ENCODE measurements at places on chromosomes 5 and 9.

- DNase-seq, result no peak
These were observed 70.7 kb downstream of the ENTREP1 start for GRCh38 chr9:69395718-69396117.

- DNase-seq, result no peak
These were observed 21.9 kb downstream of the KDM4C start for GRCh38 chr9:6779417-6780241.

GRCh38 chr5:116479776-116480675, 94.6 kb downstream of the SEMA6A start:
- no peak for DNase-seq

DNA sequence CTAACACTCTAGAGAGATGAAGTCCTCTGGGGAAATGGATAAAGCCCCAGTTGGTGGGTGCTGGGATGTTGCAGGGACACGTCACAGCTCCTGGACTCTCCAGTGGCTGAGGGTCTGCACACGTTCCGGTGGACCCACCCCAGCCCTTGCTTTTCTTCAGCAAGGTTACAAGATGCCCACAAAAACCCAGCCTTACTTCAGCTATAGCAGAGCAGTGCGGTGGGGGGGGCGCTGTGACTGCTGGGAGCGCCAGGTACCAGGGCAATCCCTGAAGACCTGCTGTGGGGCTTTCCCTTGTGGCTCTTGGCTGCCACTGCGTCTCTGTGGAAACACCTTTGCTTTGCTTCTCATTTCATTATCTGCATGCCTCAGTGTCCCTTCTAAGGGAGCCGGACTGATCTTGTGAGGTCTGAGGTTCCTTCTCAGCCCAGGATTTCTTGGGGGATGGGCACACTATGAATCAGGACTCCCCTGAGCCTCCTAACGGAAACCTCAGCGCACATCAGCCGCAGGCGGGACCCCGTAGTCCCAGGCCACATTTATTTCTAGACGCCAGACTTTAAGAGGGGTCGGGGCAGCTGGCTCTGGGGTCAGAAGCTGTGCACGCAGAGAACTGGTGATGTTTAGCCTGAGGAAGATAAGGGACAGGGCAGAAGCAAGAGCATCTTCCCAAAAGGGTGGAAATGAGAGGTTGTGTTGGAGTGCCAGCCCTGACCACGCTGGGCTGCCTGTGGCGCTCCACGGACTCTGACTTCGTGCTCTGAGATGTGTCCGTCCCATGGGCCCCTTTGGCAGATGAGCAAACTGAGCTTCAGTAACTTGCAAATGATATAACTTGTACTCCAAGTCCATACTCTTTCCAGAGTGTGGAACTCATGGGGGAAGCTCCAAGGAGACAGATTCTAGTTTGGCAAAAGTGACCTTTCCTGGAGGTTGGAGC, 106.8 kb downstream of the WNK2 start:
- no peak for DNase-seq

GRCh38 chr9:126839301-126839700, 21.1 kb upstream of the ZBTB34 start:
- no peak for DNase-seq

DNA sequence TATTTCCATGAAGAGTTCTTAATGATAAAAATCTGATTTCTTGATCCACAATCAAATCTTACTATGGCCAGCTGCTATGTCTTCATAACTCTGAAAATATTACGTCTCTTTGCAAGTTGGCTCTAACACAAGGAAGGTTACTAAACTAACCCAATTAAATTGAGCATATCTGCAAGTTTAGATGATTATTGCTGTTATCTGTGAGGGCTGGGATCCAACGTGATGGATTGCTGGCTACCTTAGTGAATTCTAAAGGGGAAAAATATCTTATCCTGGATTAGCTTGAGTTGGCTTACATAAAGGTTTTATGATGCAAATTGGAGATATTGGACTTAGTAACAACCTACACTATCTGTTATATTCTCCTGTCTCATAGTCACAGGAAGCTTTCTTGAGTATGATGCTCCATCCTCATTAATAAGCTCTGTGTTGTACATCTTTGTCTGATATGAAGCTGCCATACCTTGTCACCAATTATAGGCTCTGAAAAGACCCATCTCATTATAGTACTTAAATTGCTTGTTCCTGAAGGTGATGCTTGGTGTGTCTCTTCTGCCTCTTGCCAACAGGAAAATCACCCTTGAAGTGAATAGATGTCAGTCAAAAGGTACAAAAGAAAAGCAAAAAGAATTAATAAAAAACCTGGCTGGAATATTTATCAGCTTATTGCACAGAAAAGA, 733.0 kb upstream of the MEF2C start:
- DNase-seq, result no peak

GRCh38 chr9:110329639-110330230, 7.9 kb downstream of the TXNDC8 start:
- DNase-seq, result no peak

GRCh38 chr5:72624641-72625236, 117.5 kb upstream of the ZNF366 start:
- no peak for DNase-seq

DNA sequence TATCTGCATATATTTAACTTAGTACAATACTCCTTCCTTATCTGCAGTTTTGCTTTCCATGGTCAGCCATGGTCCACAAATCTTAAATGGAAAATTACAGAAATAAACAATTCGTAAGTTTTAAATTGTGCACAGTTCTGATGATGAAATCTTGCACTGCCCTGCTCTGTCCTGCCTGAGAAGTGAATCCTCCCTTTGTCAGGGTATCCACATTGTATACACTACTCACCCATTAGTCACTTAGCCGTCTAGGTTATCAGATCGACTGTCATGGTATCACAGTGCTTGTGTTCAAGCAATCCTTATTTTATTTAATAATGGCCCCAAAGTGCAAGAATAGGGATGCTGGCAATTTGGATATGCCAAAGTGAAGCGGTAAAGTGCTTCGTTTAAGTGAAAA, 8.3 kb upstream of the YTHDC2 start:
- DNase-seq, result no peak

DNA sequence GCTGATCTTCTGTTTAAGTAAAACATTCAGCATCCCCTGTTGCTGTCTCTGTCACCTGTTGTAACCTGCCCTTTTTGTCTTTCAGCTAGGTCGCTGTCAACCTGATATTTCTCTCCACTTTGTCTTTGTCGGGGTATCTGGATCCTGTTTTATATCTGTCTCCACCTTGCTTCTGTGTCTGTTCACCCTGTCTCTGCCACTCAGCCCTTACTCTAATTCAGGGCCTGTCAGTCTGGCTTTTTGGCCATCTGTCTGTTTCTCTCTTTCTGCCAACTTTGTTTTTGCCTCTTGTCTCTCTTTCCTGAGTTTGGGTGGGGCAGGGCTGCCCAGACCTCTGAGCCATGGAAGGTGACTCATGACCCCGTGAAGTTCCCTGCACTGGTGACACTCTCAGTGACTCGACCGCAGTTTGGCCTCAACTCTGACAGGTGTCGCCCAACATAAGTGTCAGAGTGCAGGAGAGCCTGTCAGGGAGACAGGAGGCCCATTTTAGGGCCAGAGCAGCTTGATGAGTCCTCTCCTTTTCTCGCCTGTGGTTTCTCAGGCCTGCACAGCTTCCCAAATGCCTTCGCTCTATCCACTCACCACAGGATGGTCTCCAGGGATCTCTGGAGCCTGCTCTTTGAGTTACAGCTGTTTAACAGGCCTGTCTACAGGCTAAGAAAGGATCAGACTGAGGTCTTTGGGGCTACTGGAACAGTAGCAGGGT, 868 bp downstream of the ZBTB43 start:
- peak; percentile 91 for DNase-seq

- DNase-seq, result peak; percentile 8
These were observed 6.2 kb downstream of the PHF2 start for GRCh38 chr9:93582550-93582949.

- DNase-seq, result no peak
These were observed 21.2 kb downstream of the S1PR3 start for GRCh38 chr9:89012294-89013042.

DNA sequence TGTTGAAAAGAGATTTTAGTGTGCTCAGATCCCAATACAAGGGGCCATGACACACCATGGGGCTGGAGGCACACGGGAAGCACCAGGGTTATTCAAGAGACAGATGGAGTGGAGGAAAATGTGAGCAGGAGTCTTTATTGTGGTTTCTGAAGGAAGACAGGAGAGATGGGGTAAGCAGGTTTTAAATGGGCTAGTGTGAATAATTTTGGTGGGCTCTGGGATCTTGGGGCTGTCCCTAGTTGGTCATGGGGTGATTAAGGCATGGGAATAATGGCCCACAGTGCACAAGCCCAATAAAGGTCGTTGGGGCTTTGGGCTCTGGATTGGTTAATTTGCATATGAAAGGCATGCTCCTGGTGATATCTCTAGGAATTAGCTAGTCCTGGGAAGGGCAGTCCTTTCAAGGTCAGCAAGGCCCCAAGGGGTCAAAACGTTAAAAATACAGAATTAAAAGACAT, 3.6 kb upstream of the SCGB3A2 start:
- DNase-seq, result no peak

- no peak for DNase-seq
These were observed 51.5 kb downstream of the IL31RA start for GRCh38 chr5:55902696-55903095.

GRCh38 chr9:19154135-19154612, 26.9 kb upstream of the PLIN2 start:
- no peak for DNase-seq

DNA sequence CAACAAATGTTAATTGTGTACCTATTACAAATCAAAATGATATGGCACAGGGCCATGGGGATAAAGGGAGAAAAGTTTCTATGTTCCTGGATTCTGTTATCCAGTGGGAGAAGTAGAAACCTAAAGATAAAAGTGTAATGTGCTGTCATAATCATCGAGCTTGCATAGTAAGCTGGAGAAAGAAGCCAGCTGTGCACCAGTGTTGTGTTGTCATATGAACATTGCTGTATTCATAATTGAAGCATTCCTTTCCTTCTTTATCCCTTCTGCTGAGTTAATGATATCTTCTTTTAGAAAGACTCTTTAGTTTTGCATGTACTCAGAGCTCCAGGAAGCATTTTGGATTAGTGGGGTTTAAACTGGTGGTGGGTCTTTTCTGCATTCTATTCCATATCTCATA, 39.5 kb downstream of the NTRK2 start:
- DNase-seq, result no peak

- DNase-seq, result no peak
These were observed 46.8 kb downstream of the LHFPL2 start for GRCh38 chr5:78601559-78602314.

- DNase-seq, result no peak
These were observed 123.7 kb downstream of the PSD2 start for GRCh38 chr5:139919308-139919707.

- DNase-seq, result no peak
These were observed 172.1 kb downstream of the PPP2R2B start for GRCh38 chr5:146706321-146706972.

- no peak for DNase-seq
These were observed 1078.3 kb downstream of the CDH12 start for GRCh38 chr5:21774801-21775200.

GRCh38 chr5:137090721-137091120, 408.4 kb downstream of the SPOCK1 start:
- DNase-seq, result no peak

DNA sequence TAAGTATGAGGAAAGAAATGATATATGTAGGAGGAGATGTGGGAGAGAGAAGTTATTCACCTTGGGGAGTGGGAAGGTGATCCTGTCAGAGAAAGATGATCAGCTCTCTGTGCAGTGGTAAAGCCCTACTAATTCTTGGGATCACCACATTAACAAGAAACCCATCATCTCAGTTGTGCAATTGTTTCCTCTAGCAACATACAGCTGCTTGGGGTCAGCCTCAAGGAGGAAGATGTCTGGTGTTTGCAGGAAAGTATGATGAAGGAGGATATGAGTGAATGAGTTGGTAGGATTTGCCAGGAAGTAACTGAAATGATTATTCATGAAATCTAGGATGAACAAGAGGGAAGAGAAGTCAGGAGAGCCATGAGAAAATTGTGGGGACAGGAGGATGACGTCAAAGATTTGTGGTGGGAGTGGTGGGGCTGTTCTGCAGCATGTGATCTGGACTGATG, 50.1 kb downstream of the TNFSF8 start:
- no peak for DNase-seq

- peak; percentile 55 for DNase-seq
These were observed 2.8 kb upstream of the PFN3 start for GRCh38 chr5:177403102-177403791.

GRCh38 chr5:135012033-135012588, 21.9 kb downstream of the PITX1 start:
- DNase-seq, result no peak

DNA sequence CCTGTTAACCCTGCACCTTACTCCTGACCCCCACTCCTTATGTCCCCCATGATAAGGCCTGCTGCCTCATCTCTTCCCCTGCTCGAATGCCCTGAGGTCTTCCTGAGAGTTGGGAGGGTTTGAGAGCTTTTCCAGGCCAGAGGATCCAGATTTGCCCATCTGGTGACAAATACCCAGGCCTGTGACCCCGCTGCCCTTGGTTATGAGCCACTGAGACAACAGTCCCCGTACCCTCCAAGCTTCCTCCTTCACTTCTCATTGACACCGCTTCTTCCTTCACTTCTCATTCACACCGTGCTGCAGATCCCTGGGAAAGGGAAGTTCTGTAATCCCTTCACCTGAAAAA, 593 bp downstream of the GM2A start:
- DNase-seq, result no peak

GRCh38 chr5:127863610-127864395, 160.6 kb downstream of the CCDC192 start:
- DNase-seq, result no peak

DNA sequence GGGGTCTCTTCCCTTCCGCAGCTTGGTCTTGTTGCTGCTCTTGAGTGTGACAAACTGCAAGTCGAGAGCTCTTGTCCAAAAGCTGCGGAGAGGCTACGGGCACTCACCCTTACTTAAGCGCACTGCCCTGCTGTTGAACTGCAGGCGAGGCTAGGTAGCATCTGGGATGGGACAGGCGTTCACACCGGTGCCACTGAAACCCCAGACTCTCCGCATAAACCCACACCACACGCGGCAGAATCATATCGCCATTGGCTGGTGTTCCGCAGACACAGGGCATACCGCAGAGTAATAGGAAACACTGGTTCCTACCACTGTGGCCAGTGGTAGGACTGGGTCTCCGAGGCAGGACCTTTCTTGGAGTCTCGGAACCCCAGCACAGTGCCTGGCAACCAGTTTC, 2.2 kb upstream of the NPR3 start:
- DNase-seq, result no peak

GRCh38 chr5:132387640-132388117, 18.2 kb downstream of the SLC22A5 start:
- no peak for DNase-seq

DNA sequence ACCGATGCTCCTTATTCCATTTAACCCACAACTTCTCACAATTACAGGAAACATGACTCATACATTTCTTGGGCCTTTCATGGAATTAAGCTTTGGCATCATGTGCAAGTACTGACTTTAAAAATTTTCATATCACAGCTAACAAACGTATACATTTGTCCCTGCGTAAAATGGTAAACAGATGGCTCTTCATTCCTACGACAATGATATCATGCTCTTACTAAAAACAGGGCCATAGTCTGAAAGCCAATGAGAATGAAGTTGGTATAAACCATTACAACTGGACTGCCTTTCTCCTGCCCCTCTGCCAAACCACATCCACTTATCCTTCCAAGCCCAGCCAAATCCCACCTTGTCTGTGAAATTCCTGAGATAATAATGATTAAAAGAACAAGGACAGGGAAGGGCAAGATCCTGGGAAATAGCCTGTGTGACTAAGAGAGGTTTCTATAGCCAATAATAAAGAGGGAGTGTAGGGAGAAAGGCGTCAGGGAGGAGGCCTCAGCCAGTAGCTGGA, 44.9 kb upstream of the ZNF366 start:
- DNase-seq, result no peak

GRCh38 chr5:135400866-135401265, 1.8 kb upstream of the MACROH2A1 start:
- DNase-seq, result no peak

Data from activated CD4-positive, alpha-beta memory T cell treated with anti-CD3 and anti-CD28 coated beads, Interleukin-2, amount 10 ng/mL, durations not matched to agents 7 days and 5 days (primary cell).